ENCODE measurements at places on chromosomes 7 and 10.

DNA sequence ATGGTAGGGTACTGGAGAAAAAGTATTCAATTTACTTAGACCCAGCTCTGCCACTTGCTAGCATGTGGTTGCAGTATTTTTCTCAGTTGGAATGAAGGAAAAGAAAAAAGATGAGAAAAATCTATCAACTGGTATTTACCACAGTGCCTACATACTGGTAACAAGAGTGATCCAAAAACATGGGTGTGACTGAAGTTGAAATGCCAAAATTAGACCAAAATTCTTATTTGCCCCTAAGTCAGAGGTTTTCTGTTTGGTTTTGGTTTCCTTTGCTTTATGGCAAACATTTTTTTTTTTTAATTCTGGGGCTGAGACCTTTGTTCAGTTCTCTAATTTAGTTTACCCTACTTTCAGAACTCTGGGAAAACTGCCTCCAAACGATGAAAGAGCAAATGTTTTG, 12.3 kb downstream of the HYCC1 start:
- DNase-seq: no peak

DNA sequence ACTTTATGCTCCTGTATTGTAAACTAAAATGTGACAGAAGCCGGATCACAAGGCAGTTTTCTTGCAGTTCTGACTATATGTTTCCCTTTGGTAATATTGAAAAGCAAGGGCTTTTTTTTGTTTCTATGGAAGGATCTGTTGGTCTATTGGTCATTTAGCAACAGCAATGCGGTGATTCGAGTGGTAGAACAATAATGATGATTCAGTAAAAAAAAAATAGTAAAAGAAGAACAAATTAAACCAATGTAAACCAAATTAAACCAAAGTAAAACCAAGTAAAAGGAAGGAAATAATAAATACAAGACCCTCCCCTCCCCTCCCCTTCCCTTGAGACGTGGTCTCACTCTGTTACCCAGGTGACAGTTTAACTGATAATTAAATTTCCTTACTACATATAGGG, 17.8 kb upstream of the CCNY start:
- no peak for DNase-seq

DNA sequence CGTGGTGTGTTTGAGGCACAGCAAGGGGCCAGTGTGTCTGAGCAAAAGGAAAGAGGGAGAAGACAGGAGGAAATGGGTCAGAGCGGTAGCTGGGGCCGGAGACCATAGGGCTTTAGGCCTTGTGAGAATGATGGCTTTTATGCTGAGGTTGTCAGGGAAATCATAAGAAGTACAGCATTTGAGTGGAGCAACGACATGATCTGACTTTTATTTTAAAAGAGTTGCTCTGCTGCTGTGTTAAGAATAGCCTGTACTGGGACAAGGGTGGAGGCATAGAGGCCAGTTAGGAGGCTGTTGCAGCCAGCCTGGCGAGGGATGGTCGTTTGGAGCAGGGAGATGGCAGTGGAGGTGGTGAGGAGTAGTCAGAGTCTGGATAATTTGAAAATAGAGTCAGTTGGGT, 174.3 kb downstream of the SNX10 start:
- DNase-seq: no peak

GRCh38 chr10:73629165-73629564, 12.1 kb downstream of the MYOZ1 start:
- DNase-seq: no peak

DNA sequence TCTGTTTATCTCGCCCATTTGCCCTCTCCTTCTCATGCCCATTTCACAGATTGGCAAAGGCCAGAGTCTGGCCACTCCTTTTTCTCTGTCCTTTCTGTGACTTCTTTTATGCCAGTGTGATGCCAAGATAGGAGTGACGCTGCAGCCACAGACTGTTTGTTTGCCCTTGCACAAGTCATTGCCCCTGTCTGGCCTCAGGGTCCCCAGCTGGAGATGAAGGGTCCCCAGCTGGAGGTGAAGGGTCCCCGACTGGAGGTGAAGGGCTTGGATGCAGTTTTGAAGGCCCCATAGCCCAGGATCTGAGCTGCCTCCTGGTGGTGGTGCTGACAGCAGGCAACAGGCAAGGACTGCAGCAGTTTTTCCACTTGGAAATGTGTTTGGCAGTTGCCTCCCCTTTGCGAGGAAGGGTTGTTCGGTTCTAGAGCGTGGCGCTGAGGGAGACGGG, 50.8 kb upstream of the SLC29A3 start:
- no peak for DNase-seq

Data from activated naive CD8-positive, alpha-beta T cell treated with anti-CD3 and anti-CD28 coated beads for 36 hours (primary cell).